ENCODE measurements at places on chromosomes 16 and 17.

DNA sequence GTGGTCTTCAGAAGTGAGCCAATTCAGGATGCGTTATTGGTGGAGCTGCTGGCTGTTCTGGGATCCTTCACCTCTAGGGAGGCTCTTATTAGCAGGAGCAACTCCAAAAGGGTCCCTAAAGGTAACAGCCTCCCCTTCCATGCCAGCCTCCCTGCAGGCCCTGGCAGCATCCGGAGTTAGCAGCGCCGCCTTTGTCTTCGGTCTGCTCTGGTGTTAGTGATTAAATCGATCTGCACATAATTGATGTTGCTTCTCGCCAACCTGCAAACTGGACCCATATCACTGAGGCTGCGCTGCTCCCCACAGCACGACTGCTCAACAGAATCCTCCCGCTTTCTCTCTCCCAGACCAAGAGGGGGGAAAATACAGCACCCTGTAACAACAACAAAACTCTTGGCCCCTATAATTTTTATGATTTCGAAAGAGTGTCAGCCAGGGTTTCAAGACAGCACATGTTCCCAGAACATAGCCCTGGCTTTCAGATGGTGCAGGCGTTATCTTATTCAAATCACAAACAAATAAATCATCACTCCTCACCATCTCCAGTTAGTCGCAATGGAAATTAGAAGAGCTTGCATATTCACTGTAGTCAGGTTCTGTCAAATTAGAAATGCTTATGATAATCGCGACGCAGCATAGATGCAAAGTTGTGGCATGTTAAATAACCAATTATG, 76.0 kb downstream of the IRX3 start:
- DNase-seq = no peak

DNA sequence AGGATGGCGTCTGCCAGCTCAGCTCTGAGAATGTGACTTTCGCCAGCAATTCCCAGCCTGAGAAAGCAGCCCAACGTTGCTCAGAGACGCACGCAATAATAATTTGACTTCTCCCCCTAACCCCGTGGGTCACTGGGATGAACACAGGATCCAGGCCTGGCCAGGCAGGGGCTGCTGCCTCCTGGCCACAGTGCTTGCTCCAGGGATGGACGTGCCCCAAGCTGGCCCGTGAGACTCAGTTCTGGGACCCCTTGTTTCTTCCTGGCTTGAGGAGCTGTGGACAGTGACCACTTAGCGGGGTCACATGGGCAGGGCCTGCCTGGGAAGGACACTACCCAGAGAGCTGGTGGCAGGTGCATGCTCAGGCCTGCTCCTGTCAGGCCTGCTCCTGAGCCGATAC, 13.5 kb upstream of the DPEP1 start:
- no peak for DNase-seq

GRCh38 chr16:73315645-73316044, 267.7 kb upstream of the ZFHX3 start:
- DNase-seq = no peak

DNA sequence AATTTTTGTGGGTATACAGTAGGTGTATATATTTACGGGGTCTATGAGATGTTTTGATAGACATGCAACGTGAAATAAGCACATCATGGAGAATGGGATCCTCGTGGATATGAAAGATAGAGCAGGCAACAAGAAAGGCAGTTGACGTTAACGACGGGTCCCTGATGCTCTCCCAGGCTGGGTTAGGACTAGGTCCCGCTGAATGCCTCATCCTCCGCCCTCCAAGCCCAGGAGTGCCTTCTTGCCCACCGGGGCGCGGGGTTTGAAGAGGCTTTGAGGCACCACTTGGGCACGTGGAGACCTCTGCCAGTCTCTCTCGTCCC, 9.5 kb upstream of the ZFP90 start:
- DNase-seq = no peak

GRCh38 chr17:49994085-49995054, 654 bp downstream of the DLX3 start:
- no peak for DNase-seq

- no peak for DNase-seq
Observed at GRCh38 chr17:40427002-40427491, 9.4 kb upstream of the TOP2A start.

- DNase-seq = no peak
Observed at GRCh38 chr17:79959042-79959441, 76.6 kb downstream of the TBC1D16 start.

DNA sequence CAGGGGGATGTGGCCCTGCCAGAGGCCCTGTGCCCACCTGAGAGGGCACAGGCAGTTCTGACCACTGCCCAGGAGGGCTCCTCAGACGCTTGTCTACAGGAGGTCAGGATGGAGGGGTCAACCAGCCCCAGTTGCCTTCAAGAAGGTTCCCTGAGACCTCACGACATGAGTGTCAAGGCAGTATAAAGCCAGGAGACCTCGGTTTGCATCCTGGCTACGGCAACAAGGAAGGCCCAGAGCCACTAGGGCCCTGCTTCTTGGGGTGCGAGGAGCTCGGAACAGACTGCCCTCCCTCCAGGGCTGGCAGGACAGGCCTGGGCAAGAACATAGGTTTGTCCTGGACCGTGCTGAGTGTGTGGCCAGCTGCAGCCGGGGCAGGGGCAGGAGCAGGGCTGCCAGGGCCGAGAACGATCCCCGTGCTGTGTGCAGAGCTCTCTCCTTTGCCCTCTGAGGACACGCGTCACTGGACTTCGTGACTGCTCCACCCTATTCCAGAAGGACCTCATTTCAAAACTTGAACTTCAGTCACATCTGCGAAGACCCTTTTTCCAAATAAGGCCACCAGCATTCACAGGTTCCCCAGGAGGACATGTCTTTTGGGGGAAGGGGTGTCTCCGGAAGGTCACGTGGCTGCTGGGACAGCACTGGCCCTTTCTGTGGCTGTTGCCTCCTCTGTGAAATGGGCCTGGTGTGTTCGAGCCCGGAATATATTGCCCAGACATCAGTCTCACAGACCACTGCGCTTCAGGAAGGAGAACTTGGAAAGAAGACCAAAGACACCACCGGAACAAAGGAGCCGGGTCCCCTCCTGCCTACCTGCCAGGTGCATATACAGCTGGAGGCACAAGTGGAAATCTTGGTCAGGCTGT, 27.7 kb downstream of the SLC7A5 start:
- DNase-seq = no peak

GRCh38 chr17:79622776-79623175, 11.9 kb upstream of the RBFOX3 start:
- DNase-seq = no peak

- DNase-seq = peak; percentile 24
Observed at GRCh38 chr16:2428051-2428783, 1.0 kb upstream of the CCNF start.

- peak; percentile 90 for DNase-seq
Observed at GRCh38 chr16:21260870-21261791, 17.0 kb downstream of the CRYM start.

DNA sequence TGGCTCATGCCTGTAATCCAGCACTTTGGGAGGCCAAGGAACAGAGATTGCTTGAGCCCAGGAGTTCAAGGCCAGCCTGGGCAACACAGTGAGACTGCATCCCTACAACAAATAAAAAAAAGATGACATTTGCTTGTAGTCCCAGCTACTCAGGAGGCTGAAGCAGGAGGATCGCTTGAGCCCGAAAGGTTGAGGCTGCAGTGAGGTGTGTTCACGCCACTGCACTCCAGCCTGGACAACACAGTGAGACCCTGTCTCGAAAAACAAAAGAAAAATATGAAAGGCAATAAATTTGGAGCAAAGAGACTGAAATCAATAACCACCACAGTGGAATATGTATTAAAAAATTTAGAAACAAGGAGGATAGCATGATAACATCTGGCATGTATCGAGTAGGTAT, 143.8 kb upstream of the RBL2 start:
- DNase-seq = no peak

DNA sequence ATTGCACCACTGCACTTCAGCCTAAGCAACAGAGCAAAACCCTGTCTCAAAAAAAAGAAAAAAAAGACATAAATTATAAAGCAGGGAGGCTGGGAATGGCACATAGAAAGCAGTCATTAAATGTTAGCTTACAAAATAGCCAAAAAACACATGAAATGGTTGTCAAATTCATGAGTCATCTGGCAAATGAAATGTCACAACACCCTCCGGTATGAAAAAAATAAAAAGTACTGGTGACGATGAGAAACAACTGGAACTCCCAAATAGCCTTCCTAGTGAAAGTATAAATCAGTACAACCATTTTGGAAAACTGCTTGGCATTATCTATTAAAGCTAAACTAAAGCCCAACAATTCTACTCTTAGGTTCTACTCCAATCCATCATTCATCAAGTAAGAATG, 3.5 kb upstream of the KATNB1 start:
- no peak for DNase-seq

GRCh38 chr17:10048629-10049350, 143.7 kb upstream of the RCVRN start:
- no peak for DNase-seq
